ENCODE measurements at places on chromosomes 3 and 15.

DNA sequence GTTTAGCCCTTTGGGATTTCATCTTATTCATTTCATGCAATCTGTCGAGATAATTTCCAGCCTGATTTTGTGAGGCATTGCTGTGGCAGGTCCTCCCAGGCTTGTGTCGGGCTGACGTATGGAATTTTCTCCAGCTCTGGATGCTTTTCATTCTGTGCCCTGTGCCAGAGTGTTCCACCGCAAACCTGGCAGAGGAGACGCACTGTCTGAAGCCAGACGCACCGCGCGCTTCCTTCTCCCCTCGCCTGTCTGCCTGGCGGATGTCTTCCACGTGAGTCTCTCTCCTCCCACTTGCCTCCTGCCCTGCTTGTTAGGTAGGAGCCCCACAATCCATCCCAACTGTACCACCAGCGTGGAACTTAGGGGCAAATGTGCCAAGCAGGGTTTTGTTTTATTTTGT lies 20.1 kb upstream of the GLCE start:
- no peak for DNase-seq

- no peak for DNase-seq
Observed at GRCh38 chr3:86990734-86991481, at the start of gene VGLL3. Gene VGLL3 (minus strand): TSS chr3:86991149. CDS start chr3:86990743, 406 bp downstream.

- no peak for DNase-seq
Observed at GRCh38 chr3:111076732-111077131, 5.1 kb downstream of the NECTIN3 start.

- no peak for DNase-seq
Observed at GRCh38 chr3:149186219-149186618, 35.4 kb downstream of the CP start.

DNA sequence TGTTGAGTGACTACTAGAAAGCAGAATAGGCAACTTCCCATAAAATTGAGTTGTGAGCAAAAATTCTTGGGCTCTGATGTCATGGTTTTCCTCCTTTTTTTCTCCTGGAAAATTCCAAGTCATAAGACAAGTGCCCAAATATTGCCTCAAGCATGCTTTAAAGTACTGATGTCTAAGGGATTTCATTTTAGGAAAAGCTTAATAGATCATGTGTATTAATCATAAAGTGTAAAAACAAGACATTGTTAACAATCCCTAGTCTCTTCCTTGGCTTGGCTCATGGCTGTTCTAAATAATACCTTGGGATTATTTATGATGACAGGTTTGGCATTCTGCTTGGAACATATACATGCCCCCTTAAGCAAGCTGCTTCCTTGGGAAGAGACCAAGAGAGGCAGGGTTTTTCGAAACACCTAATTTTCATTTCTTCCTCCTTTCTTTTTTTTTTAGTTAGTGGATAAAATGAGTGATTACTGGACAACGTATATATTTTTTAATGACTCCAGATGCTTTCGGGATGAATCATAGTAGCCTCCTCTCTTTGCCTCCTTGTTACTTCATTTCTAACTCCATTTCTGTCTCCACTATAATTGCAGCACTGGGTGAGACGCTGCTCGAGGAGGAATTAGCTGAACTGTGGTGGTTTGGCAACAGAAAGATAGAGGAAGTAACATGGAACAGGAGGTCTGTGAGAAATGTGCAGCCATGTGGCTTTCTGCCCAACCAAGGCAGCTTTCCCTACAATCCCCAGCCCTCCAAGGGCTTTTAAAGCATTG lies 104.9 kb downstream of the TPRG1 start:
- DNase-seq, result no peak

DNA sequence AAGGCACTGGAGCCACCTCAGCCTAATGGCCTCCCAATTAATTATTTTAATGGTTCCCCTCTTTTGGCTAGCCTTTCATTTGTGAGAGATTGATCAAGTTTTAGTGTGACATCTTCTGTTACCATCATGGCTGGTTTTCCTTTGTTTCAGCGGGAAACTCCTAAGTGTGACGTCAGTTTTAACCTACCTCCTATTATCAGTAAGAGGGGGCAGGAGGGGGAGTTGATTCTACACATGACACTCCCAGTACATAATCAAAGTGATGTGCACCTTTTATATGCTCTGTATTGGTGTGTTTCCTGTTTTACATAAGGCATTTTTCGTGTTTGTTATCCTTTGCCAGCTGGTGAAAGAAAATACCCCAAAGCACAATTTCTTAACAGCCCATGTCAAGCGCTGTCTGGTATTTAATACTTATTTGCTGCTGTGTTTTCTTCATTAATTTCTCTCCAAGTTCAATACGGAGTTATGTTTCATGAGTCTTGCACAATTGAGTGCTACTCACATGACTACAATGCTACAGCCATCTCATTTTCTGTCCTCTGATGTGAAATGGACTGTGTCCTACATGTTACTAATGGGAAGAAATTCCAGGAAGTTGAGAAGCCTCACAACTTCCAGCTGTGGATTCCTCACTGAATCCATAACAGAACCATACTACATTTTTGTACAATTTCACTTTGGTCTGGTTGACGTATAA lies 52.2 kb upstream of the POLR2M start:
- DNase-seq, result no peak

GRCh38 chr3:42529468-42529867 lies 27.0 kb downstream of the VIPR1 start:
- DNase-seq, result no peak

GRCh38 chr15:29003840-29004233 lies 118.1 kb downstream of the APBA2 start:
- no peak for DNase-seq

GRCh38 chr3:132154619-132155018 lies 119.8 kb upstream of the CPNE4 start:
- DNase-seq, result no peak

GRCh38 chr15:67133026-67133425 lies 67.6 kb downstream of the SMAD3 start:
- no peak for DNase-seq

GRCh38 chr15:67803996-67804843 lies 21.1 kb upstream of the SKOR1 start:
- no peak for DNase-seq

GRCh38 chr15:68055224-68055705 lies 1.1 kb downstream of the PIAS1 start:
- DNase-seq, result peak; percentile 80

DNA sequence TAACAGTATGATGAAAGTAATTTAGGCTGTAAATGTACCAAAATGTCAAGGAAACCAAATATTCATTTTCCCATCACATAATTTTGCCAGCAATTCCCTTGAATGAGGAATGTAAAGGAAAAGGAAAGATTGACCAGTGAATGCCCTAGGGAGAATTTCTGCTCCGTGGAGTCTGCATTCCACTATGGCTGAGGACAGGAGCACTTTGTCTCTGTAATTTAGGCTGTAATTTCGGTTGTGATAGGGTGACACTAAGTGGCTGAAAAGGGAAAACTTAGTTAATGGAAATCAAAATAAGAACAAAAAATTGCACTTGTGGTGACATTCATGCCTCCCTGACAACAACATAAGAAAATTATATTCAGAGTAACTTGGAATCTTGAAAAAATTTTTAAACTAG lies 8.3 kb upstream of the TMEM207 start:
- no peak for DNase-seq

DNA sequence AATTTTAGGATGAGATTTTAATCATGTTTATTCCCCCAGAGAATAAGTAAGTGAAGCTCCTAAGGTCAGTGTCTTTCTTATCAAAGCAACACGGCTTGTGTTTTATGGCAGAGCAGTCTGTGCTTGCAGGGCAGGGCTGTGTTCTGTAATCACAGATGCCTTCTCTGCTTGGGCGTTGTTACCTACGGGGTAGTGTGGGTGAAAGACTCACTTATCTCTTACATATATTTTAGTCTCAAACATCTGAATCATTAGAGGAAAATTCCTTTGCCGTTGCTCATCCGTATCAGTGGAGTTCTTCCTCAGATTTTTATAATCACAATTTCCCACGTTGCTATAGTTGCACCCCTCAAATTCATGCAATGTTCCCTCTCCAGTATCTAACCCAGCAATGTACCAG lies 271.7 kb upstream of the MEIS2 start:
- no peak for DNase-seq

DNA sequence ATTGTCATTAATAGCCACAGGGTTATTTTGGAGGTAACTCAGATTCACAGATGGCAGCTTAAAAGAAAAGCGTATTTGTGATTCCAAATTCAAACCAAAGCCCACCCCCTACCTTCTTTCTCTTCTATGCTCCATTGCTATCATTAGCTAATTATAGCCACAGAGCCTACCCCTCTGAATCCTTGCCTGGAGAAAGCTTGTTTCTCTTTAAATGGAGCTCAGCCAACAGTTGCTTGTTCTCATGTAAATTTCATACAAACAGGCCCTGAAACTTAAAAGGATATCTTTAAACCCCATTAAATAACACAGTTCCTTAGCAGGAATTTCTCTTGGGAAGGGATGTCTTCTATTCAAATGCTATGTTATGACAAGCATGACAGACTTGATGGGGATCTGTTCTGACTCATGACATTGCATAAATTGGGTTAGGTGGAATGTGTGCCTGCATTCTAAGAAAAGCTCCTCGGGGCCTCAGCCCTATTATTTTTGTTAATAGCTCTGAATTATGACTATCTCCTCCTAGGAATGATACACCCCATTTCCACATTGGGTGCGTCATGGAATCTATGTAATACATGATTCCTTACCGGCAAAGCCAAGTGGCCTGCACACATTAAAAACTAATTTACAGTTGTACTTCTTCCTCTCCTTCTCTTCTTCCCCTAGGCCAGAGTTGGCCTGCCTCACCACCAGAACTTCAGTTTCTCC lies 265.8 kb downstream of the TAFA4 start:
- DNase-seq, result no peak

- DNase-seq, result no peak
Observed at GRCh38 chr3:81164806-81165205, 596.6 kb downstream of the GBE1 start.

GRCh38 chr3:100354850-100355249 lies 20.3 kb downstream of the NIT2 start:
- no peak for DNase-seq

- DNase-seq, result no peak
Observed at GRCh38 chr3:187196573-187197334, 532 bp upstream of the RTP1 start.

DNA sequence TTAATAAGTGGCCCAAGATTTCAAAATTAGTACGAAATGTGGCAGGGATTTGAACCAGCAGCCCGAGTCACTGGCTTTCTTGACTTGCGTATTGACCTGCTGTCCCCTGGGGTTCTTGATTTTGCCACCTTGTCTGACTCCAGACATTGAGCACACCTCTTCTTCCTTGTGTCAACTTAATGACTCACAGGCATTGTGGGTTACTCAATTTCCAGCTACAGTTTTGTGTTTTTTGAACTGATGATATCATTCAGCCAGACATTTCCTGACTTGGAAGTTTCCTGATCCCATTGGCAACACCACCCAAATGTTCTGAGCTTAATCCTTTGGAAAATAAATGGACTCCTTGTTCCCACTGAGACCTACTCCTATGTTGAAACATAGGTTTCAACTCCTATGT lies 64.2 kb downstream of the MOBP start:
- DNase-seq, result no peak

DNA sequence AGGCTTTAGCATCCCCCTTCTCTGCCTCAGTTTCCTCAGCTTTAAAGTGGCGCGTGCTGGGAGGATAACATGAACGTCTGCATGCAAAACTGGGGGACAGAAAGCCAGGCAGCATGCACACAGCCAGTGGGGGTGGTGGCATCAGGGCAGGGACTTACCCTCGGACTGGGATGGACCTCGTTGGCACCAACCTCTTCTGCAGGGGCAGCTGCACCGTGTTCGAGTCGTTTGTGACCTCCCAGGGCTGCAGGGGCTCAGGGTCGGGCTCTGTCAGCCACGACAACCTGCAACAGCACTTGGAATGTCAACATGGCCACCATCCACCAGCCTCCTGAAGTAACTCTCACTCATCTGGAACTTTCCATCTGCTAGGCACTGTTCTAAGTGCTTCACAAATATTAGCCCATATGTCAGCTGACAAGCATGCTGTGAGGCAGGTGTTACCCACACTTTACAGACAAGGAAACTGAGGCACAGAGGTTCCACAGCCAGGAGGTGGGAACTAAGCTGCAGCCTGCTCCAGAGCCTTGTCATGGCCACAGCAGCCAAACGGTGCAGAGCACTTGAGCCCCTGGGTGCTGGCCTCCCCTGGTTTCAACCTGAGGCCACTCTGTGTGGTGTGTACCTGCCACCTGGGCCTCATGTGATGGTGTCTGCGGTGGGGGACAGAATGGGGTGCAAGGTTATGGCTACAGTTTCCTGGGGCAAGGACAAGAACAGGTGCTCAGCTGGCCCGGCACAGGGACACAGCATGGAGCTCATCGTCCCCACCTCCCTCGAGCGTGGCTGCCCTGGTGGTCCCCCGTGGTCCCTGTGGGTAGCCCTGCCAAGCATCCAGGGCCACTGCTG lies 6.7 kb downstream of the C3orf22 start:
- peak; percentile 1 for DNase-seq

DNA sequence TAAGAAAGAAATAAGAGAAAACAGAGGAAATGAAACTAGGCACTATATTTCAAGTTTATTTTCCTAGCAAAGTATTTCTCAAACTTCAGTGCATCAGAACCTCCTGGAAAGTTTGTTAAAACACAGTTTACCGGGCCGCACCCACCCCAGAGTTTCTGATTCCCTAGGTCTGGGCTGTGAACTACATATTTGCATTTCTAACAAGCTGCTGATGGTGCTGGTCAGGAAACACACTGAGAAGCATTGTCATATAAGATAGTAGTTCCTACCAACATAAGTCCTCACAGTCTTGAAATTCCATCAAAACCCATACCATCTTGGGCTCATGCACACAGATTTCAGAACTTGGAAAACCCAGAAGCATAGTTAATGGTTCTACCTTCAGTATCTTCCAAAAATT lies 8.3 kb downstream of the SLC9A9 start:
- DNase-seq, result no peak

- no peak for DNase-seq
Observed at GRCh38 chr15:80732167-80732566, 37.1 kb downstream of the ABHD17C start.

DNA sequence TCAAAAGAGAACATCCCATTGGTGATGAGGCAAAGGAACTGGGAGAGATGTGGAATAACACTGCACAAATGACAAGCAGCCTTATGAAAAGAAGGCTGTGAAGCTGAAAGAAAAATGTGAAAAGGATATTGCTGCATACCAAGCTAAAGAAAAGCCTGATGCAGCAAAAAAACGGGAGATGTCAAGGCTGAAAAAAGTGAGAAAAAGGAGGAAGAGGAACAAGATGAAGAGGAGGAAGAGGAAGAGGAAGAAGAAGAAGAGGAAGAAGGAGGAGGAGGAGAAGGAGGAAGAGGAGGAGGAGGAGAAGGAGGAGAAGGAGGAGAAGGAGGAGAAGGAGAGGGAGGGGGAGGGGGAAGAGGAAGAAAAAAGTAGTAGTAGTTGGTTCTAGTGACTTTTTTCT lies 41.8 kb upstream of the TEX9 start:
- no peak for DNase-seq
